WTC11 (cell line): ENCODE measurements at places on chromosomes 13 and 19.

DNA sequence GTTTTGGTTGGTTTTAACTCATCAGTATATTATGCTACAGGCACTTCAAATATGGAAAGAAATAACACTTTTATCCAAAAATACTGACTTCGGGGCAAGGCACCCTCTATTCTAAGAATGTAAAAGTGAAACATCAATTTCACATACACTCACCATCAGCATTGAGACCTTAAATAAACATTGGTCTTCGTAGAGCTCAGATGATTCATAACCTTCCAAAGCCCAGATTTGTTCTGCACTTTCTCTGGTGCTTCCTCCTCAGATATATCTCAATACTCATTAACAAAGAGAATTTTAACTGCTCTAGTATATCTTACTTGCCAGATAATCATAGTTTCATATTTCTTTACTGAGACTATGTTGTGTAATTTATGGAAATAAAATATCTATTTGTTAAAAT is 794.3 kb downstream of the LIG4 start:
- no peak for DNase-seq

- peak; percentile 79 for DNase-seq
Observed at GRCh38 chr13:93227878-93228642, 1.5 kb downstream of the GPC6 start.

- DNase-seq: no peak
Observed at GRCh38 chr13:110361365-110361911, 54.4 kb downstream of the COL4A2 start.

DNA sequence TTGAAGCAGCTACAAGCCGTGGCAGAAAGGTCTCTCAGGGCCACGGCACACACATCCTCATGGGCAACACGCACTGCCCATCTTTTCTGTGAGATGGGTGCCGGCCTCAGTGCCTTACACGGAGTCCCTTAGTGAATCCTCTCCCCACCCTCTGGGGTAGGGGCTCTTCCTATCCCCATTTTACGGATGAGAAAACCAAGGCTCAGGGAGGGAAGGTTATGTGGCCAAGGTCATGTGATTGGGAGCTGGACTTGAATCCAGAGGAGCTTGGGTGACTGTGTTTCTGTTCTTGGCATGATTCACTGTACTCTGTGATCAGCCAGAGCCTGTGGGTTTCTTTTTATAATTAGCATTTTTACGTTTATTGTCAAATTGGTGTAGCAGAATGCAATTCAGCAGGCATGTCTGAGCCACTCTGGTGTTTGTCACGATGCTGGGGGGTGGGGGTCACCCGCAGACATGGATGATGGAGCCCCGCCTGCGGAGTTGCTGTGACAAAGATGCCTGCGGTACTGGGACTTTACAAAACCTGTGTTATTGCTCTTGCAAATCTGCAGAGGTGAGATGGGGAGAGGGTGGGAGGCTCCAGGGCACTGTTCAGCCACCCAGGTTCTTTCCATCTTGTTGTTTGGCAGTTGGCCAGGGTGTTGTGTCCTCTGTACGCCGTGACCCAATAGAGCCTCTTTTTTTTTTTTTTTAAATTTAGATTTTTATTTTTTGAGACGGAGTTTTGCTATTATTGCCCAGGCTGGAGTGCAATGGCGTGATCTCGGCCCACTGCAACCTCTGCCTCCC is 4.5 kb downstream of the SCN1B start:
- DNase-seq: no peak

DNA sequence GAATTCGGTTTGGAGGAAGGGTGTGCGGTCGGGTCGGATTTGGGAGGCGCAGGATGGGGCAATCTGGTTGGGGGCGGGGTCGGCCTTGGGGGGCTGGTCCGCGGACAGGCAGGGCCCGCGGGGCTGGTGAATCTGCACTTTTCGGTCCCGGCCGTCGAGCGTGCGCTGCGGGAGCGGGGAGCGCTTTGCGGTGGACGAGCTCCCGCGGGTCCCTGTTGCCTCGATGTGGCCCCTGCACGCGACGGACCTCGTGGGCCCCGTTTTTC is 11.9 kb downstream of the PEAK3 start:
- no peak for DNase-seq

DNA sequence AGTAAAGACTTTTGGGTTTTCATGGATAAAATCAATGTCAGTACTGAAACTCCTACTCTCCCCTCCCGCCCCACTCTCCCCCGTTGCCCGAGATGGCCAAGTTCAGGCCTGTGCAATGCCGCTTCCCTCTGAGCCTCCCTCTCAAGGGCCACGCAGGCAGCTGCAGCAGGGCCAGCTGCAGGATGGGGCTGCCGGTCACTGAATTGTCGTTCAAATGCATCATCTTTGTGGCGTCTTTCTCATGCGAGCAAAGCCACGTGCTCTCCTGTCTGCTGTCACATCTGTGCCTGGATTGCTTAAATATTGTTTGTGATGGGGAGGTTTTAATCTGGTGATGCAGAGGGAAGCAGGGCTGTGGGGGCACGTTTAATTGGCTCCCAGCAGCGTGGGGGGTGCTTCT is 26.6 kb downstream of the SHISA2 start:
- DNase-seq: peak; percentile 45

GRCh38 chr19:2721570-2722540 is 683 bp upstream of the DIRAS1 start:
- DNase-seq: no peak

GRCh38 chr19:1408300-1409203 is 1.2 kb downstream of the DAZAP1 start:
- DNase-seq: peak; percentile 48

DNA sequence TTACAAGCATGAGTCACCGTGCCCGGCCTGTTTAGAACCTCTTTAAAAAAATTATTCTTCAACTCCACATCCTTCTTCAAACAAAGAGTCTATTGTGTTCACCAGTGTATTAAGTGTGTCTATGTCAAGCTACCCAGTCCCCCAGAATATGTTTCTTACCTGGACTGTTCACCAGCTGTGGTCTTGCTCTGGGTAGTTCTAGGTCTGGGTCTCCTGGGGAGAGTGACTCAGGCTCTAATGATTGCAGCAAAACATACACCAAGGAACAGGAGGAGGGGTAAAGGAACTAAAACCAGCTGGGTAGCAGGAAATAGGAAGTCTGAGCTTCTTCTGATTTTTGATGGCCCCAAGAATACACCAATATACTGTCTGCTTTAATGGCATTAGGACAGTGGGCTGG is at the start of gene FPR1:
Gene FPR1 (minus strand): TSS at position 224 of the 400 bp plus-strand sequence. CDS start 4,884 bp downstream, outside the sequence.
- no peak for DNase-seq

- DNase-seq: no peak
Observed at GRCh38 chr19:2625434-2625833, 77.1 kb downstream of the GNG7 start.

DNA sequence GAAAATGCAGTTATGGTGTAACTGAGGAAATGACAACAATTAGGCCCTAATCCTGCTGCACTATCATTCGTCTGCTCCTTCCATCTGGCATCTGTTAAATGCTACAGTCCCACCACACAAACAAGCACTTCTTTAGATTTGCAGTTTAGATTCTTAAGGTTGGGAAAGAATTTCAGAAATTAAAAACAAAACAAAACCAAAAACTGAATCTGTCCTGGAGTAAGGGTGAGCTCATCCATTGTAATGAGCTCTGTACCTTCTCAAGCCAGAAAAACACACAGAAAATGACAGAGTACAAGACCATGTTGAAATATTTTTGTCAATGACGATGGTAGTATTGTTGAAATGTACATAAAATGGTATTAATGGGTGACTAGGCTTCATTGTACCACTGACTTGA is 28.3 kb downstream of the SMAD9 start:
- no peak for DNase-seq

GRCh38 chr19:3132971-3133792 is 2.7 kb upstream of the GNA15 start:
- DNase-seq: no peak

DNA sequence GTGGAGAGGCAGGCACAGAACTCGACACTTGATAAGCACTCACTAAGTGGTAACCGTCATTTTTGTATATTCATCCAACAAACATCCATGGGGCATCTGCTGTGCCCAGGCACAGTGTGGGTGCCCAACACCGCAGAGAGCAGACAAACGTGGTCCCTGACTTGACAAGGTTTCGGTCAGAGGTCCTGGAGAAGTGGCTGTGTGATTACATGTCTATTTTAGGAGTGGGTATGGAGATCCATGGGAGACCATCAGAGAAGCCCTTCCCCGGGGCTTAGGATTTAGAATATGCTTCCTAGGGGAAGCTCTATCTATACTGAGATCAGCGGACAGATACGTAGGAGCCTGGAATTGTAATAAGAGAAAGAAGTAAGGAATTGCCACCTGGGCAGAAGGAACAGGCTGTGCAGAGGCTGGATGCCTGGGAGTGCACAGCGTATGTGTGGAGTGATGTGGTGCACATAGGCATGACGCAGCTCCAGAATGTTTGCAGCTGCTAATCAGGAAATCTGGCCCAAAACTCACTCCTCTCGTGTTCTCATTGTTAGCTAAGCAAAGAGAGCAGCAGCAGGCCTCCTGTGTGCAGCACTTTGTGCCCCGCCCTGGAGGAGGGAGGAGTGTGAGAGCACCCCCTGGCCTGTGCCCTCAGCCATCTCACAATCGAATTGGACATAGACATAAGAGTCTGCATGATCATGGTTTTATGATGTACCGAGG is 23.0 kb upstream of the IRS2 start:
- no peak for DNase-seq

DNA sequence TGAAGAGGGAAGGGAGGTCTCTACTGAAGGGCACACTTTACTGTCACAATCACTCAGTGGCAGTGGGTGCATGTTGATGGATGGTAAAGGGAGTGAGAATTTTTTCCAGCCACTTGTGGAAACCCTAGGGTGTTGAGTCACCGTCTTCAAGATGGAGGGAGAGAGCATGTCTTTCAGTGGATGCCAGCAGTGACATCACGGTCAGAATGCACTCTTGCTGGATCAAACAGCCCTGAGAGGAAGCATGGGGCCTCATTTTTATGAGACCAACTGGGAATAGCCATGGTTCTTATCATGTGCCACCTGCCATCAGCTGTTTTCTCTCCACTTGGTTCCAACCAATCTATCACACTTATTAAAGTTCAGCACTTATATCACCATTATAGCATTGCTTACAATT is 182.5 kb downstream of the KCNRG start:
- no peak for DNase-seq

DNA sequence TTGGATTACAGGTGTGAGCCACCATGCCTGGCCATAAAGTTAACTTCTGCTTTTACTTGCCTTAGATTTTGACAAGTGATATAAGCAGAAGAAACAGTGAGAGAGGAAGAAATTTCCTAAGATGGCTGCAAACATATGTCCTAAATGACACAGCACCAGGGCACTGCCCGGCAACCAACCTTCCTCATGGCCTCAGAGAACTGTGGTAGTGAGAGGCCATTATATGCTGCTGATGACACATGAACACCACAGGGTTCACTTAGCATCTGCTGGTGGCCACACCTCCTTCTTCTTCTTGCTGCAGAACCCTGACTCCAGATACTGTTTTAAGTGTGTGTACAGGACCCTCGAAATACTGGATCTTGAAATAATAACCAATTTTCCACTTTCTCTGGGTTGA is 88.2 kb downstream of the KCTD12 start:
- no peak for DNase-seq
